Pancreas (tissue), 10 donors: ENCODE measurements at places on chromosomes 5 and 9.

GRCh38 chr5:154415114-154415513 lies 30.7 kb upstream of the SAP30L start:
- no peak for DNase-seq

- no peak for DNase-seq
These were observed 32.8 kb upstream of the ZSWIM6 start for GRCh38 chr5:61299261-61299681.

- DNase-seq: no peak
These were observed 175.5 kb upstream of the MVB12B start for GRCh38 chr9:126151031-126151685.

DNA sequence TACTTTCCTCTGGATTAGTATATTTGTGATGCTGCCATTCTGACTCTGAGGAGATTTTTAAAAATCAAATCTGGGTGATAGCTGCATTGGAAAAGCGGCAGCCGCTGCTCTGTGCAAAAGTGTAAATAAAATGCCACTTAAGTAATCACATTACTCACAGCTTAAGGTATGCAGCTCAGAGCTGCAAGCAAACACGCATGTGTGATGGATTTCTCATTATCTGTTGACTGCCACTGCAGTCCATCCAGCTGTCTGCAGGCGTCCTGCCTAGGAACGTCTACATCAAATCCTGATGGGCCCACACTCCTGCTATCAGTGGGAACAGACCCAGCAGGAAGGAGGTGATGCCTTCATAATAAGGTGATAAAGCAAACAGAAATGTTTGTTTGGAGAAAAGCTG lies 216.9 kb downstream of the SPOCK1 start:
- DNase-seq: no peak

GRCh38 chr5:155532621-155533311 lies 519.2 kb downstream of the KIF4B start:
- DNase-seq: no peak

DNA sequence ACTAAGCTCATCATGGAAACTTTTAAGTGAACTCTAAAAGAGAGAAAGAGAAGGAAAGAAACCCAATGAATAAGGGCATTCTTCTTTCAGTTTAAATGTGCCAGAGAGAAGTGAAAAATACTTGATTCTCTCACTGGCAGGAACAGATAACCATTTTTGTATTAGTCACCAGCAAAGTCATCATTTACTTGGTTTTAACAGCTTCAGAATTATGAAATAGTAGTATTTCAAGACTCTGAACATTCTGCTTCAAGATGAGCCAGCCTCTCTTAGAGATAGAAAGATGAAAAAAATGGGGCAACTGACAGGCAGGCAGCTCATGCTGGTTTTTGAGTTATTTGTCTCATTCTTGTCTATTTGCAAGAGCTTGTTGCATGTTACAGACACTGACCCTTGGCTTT lies 103.5 kb downstream of the GCNT1 start:
- no peak for DNase-seq

- no peak for DNase-seq
These were observed 44.4 kb downstream of the PARP8 start for GRCh38 chr5:50710838-50711237.

GRCh38 chr9:77833561-77834429 lies 185.7 kb upstream of the GNA14 start:
- no peak for DNase-seq

- DNase-seq: no peak
These were observed 650 bp downstream of the FRMD3 start for GRCh38 chr9:83537331-83538171.

DNA sequence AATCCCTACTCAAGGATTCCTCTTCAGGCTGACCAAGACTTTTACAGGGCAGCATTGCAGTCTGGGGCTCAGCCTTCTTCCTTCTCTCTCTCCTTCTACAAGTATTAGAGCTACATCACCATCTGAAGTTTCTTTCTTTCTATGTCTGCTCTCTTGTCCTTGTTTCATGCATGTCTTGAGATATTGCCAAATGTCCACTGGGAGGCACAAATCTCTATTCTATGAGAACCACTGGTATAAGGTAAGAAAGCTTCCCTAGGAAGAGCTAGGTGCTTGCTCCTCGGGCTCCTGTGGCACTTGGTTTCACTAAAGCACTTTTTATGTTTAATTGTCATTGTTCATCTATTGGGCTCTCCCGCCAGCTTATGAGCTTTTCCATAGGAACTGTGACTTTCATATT lies 289.2 kb upstream of the PCSK5 start:
- no peak for DNase-seq

DNA sequence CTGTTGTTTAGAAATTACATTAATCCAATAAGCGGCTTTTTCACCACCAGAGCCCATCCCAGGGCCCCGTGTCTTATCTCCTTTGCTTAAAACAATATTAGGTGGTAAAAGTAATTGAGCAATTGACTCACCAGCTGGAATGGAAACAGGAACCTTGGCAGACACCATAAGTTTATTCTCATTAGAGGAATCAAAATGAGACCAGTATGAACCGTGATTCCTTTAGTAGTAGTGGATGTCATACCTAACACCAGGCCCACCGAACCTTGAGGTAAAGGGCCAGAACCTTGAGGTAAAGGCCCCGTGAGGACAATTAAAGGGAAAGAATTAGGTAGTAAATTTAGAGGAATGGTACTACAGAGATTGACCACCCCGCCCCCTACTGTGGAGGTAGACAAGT lies 16.5 kb downstream of the HSDL2 start:
- no peak for DNase-seq

DNA sequence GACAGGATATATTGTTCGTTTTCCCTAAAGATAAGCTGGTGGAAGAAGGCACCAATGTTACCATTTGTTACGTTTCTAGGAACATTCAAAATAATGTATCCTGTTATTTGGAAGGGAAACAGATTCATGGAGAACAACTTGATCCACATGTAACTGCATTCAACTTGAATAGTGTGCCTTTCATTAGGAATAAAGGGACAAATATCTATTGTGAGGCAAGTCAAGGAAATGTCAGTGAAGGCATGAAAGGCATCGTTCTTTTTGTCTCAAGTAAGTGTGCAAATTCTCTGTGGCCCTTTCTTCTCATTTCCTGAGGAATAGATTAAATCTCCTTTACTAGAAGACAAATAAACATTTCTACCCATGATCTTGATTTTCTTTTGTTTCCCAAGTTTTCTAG lies 38.0 kb downstream of the OSMR start:
- no peak for DNase-seq

GRCh38 chr9:122056484-122056883 lies 36.6 kb downstream of the TTLL11 start:
- no peak for DNase-seq

DNA sequence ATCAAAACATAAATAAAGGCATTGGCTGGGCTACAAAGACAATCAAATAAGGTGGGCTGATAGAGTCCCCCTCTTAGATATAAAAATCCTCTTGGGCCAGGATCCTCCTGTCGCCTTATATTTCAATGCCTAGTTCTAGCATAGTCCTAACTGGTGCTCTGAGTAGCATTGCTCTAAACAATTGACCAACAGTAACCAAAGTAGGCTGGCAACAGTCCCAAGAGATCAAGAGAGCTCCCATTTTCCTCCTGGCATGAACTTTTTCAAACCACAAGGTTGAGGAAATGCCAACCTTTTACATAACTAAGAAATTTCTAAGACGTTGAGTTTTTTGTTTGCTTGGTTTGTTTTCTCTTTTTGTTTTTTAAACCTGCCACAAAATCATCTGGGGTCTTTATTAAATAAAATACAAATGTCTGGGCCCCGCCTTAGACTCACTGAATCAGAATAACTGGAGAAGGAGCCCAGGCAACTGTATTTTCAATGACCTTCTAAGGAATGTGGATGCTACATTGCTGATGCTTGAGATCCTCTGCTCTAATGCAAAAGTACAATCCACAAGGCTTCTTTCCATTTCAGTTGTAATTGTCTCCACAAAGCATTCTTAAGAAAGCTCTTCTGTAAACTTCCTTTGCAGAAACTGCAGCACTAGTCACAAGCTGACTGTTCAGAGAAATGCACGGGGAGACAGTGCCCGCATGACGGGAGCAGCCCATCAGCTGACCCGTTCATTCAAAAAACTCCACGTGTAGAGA lies 2.9 kb downstream of the SLC45A2 start:
- no peak for DNase-seq
